ENCODE measurements at places on chromosomes 12 and 14.

GRCh38 chr14:26730929-26731618 is 133.2 kb upstream of the NOVA1 start:
- DNase-seq, result no peak

GRCh38 chr14:86525673-86526072 is 995.7 kb downstream of the FLRT2 start:
- no peak for DNase-seq

DNA sequence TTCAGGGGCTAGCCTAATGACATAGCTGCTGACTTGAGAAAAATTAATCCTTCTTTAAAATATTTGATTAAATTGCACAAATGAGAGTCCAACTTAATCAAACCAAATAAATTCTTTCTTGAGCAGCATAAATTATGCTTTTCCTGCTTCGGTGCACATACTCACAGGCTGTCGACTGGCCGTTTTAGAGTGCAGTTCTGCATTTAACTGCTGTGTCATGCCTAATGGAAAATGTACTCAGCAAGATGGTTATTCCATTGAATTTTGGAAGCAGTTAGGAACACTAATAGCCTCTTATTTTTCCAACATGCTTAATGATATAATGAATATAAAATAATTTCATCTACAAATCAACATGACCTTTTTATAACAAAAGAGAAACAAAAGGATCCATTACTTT is 266.1 kb upstream of the LRIG3 start:
- DNase-seq, result no peak

GRCh38 chr12:52182898-52183543 is 8.8 kb downstream of the KRT80 start:
- DNase-seq, result no peak

DNA sequence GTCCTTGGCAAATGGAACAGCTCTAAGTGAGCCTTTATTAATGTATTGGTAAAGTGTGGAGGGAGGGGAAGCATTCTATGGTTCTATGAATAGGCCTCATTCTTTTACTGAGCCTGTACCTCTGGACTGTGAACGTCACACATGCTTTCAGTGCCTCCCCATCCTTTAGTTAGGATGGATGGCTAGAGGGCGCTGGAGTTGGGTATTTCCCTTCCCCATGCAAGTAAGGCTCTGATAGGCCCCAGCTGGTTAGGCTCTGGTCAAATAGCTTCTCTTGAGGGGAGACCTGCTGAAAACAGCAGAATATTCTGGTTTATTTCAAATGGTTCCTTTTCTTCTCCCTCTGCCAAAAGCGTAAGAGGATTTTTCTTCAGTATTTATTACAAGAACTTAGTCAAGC is 860.9 kb upstream of the MDGA2 start:
- peak; percentile 14 for DNase-seq

DNA sequence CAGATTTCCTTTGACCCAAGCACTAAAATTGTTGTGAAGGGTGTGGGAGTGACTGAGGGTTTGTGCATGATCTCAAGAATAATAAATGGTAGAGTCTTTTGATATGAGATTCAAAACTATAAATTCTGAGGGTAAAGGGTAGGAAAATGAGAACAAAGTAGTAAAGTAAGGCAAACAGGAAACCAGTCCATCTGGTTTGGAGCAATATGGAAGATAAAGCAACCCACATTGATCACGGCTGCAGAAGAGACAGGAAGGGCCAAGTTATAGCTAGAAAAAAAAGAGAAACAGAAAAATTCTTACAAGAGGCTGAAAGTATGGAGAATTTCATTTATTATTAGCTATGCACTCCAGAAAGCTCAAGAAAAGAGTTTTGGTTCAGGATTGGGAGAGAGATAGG is 4.6 kb upstream of the SLCO1B3 start:
- DNase-seq, result no peak

GRCh38 chr14:21019366-21019765 is 5.5 kb downstream of the NDRG2 start:
- DNase-seq, result no peak

GRCh38 chr14:52333108-52333507 is 19.0 kb downstream of the PTGER2 start:
- no peak for DNase-seq

Data from kidney (tissue), 22 donors.